ENCODE measurements at places on chromosomes 13 and 19.
A peak's percentile ranks its signal among the peaks of the same experiment; 100 is the strongest.

DNA sequence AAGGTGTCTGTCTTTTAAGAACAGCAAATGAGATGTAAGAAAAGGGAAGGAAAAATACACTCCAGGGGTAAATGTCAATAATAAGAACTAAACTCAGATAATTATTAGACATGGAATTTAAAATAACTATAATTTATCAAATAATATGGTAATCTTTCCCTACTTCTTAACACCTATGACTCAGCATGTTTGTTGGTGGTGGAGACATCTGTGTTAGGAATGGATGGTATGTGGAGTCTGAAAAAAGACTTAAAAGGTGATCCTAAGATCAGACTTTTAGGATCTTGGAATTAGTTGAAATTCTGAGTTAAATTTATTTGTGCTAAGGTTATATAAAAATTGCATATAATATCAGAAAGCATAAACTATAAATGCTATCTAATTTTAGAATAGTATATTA lies 915.1 kb downstream of the SLITRK5 start:
- DNase-seq = no peak

GRCh38 chr19:2341982-2342381 lies 13.5 kb downstream of the SPPL2B start:
- DNase-seq = no peak

DNA sequence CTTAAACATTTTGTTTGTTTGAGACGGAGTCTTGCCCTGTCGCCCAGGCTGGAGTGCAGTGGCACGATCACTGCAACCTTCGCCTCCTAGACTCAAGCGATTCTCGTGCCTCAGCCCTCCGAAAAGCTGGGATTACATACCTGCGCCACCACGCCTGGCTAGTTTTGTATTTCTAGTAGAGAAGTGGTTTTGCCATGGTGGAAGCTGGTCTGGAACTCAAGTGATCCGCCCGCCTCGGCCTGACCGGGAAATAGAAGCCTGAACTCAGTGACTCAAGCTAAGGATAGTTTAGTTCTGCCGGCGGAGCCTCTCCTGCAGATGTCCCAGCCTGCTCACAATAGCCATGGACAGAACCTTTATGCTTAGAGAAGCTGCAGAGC lies 53.0 kb upstream of the ZNF254 start:
- DNase-seq = peak; percentile 42

- DNase-seq = no peak
Observed at GRCh38 chr13:72198967-72199560, 332.1 kb upstream of the DACH1 start.

GRCh38 chr19:10388957-10389356 lies 8.6 kb upstream of the TYK2 start:
- peak; percentile 91 for DNase-seq

- DNase-seq = no peak
Observed at GRCh38 chr19:7159105-7159933, 89.8 kb downstream of the ZNF557 start.

GRCh38 chr19:42040031-42040430 lies 30.0 kb downstream of the GRIK5 start:
- DNase-seq = no peak

DNA sequence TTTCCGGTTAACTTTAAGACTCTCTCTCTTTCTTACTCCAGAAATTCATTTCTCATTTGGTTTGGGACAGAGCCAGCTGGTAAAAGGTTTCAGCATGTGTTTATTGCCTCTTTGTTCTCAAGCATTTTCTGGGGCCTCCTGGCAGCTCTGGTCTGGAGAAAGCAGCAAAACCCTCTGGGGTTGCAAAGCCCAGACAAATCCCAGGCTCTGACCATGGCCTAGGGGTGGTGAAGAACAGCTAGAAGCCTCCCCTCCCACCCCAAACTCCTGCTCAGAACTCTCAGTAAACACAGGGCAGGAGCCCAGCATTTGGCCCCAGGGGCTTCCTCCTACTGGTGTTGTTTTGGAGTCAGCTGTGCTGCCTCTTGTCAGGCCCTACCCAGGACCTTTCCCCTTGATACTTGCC lies 124.2 kb upstream of the SERP2 start:
- no peak for DNase-seq

DNA sequence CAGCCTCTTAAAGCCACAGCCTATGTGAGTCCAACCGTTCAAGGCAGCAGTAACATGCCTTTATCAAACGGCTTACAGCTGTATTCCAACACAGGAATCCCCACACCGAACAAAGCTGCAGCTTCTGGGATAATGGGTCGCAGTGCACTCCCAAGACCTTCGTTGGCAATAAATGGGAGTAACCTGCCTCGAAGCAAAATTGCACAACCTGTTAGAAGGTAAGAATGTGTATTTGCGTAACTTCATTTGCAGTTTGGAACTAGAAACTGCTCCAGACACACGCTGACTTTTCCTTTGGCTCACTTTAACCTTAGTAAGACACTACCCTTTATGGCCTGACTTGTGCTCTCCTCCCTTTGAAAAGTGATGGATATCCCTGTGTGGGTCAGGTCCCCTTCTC lies 63.4 kb downstream of the SLAIN1 start:
- DNase-seq = no peak

DNA sequence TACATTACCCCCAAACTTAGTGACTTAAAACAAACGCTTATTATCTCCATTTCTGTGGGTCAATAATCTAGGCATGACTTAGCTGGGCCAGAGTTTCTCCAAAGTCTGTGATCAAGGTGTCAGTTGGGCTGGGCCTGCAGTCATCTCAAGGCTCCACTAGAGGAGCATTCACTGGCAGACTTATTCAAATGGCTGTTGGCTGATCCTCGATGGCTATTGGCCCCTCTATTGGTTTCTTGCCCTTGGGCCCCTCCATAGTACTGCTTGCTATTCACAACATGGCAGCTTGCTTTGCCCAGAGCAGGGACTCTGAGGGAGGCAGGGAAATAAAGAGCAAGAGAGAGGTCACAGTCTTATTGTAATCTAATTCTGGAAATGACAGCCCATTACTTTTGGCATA lies 57.6 kb downstream of the RCBTB2 start:
- DNase-seq = no peak

Measured in CD4-positive, alpha-beta T cell treated with Interleukin-6 for 4 hours (primary cell).